ENCODE measurements at places on chromosomes 11 and 22. TPM values are rescaled to one million over a fixed set of nuclear protein-coding genes. Genes with fewer than 3 reads are reported as not detected.
A peak's percentile ranks its signal among the peaks of the same experiment; 100 is the strongest.

- no peak overlapping the region for H3K27ac ChIP-seq
- no peak overlapping the region for H3K4me3 ChIP-seq
- peaks cover 2% of the 10 kb centered on the region for H3K27me3 ChIP-seq
- H3K4me1 ChIP-seq = no peaks in the 10 kb centered on the region
- peaks cover 16% of the 10 kb centered on the region for H3K36me3 ChIP-seq
These were observed 13.2 kb downstream of the PICK1 start for GRCh38 chr22:38070250-38070921.

GRCh38 chr11:104798789-104799188 lies 99.5 kb downstream of the CASP12 start:
- H3K27me3 ChIP-seq = no peaks in the 10 kb centered on the region
- H3K4me1 ChIP-seq = peaks cover 6% of the 10 kb centered on the region
- H3K36me3 ChIP-seq = no peaks in the 10 kb centered on the region
- H3K4me3 ChIP-seq = peak overlapping the region; percentile 47
- DNase-seq = no peak

DNA sequence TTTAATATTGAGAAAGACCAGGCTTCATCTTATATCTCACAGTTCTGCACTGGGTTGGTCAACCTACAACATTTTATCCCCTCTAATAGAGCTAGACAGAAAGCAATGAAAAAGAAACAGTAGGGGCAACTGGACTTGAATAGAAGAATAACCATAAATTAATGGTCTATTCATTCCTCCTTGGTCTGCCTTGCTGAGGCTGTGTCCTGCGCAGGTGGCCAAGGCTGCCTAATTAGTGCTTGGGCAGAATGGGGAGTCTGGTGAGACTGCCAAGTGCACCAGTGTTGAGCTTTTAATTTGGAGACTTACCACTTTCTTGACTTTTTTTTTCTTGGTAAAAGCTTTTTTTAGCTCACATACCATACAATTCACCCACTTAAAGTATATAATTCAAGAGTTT lies 35.0 kb upstream of the SPON1 start:
- H3K4me3 ChIP-seq = no peak overlapping the region
- no peak overlapping the region for H3K27ac ChIP-seq
- H3K4me1 ChIP-seq = peaks cover 28% of the 10 kb centered on the region
- H3K36me3 ChIP-seq = no peaks in the 10 kb centered on the region

GRCh38 chr11:1473786-1474185 lies 12.8 kb downstream of the MOB2 start:
- H3K36me3 ChIP-seq = peaks cover 39% of the 10 kb centered on the region
- H3K4me3 ChIP-seq = no peak overlapping the region
- peaks cover 2% of the 10 kb centered on the region for H3K4me1 ChIP-seq
- DNase-seq = no peak
- H3K27me3 ChIP-seq = no peaks in the 10 kb centered on the region

GRCh38 chr11:74460481-74461154 lies 6.7 kb downstream of the KCNE3 start:
- H3K27ac ChIP-seq = no peak overlapping the region
- no peak overlapping the region for H3K4me3 ChIP-seq
- no peaks in the 10 kb centered on the region for H3K27me3 ChIP-seq
- H3K36me3 ChIP-seq = no peaks in the 10 kb centered on the region

- no peak overlapping the region for H3K27ac ChIP-seq
- no peaks in the 10 kb centered on the region for H3K36me3 ChIP-seq
- H3K4me3 ChIP-seq = no peak overlapping the region
- no peaks in the 10 kb centered on the region for H3K4me1 ChIP-seq
- peaks cover 7% of the 10 kb centered on the region for H3K27me3 ChIP-seq
These were observed 61.7 kb downstream of the NAV2 start for GRCh38 chr11:19774329-19774728.

The UEVLD gene
- total RNA-seq = 6.9 TPM

The POU2F3 gene
- not detected for total RNA-seq

The PDE2A gene
- 1.7 TPM for total RNA-seq
